ENCODE measurements at places on chromosomes 7 and 10.

- no peak for DNase-seq
Observed at GRCh38 chr7:69517985-69518704, 80.1 kb upstream of the AUTS2 start.

GRCh38 chr10:74612195-74612594 is 214.2 kb upstream of the KAT6B start:
- DNase-seq = no peak

GRCh38 chr10:119061352-119061751 is 19.3 kb downstream of the EIF3A start:
- DNase-seq = no peak

DNA sequence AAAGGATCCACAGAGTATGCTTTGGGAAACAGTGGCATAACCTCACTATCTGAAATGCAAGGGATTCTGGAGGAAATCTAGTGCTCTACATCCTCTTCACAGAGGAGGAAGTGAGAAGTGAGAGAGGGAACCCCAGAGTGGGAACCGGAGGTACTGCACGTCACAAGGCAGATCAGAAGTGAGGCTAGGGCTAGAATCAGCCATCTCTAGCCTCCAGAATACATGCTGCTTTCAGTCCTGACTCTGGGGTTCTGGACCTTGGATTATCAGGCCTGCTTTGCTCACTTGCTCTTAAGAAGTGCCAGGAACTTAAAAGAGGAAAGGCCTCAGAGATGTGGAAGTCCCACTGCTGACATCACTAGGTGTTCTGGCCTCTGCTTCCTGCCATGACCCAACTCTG is 25.7 kb downstream of the ZNF503 start:
- DNase-seq = peak; percentile 56

DNA sequence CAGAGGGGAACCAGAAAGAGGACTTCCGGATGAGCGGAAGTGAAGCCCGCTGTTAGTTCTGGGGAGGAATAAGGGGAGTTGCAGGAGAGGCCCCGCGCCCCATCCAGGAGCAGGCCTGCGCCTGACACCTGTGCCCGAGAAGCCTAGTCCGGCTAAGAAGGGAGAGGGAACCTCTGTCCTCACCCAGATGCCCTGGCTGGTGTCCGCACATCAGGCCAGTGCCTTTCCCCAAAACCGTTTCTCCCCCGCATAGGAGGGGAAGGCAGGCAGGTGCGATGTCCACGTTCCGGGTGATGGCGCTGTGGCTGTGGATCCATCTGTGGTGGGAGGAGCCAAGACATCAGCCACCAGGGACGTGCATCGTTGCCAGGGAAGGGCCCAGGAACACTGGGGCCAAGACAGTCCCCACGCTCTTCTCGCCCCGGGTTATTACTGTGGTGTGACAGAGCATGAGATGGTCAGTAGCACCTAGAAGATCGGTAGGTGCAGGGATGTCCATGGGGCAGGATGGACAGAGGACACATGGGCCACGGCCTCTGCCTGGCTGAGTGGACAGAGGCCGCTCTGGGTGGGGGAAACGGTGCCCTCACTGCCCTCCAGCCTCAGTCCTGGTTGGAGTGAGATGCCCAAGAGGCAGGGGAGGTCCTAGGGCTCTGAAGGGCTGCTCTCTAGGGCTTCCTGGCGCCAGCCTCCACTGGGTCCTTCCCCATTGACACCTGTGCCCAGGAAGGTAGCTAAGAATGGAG is 262.7 kb downstream of the CELF2 start:
- DNase-seq = no peak

GRCh38 chr7:16982640-16983350 is 101.0 kb upstream of the AGR3 start:
- DNase-seq = no peak

DNA sequence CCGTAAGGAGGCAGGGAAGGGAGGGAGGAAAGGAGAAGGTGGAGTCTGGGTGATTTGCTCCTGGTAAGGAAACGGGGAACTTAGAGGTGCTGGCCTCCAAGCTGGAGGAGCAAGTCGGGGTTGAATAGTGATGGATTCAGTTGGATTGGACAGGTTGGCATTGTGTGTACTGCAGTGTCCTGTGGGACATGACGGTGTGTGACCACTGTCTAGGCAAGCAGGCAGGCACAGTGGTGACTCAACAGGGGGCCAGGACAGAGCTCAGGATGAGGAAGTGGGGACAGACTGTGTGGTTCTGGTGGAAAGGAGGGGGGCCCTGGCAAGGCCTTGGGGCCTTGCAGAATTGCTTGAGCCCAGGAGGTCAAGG is 48.8 kb downstream of the COL26A1 start:
- DNase-seq = no peak

DNA sequence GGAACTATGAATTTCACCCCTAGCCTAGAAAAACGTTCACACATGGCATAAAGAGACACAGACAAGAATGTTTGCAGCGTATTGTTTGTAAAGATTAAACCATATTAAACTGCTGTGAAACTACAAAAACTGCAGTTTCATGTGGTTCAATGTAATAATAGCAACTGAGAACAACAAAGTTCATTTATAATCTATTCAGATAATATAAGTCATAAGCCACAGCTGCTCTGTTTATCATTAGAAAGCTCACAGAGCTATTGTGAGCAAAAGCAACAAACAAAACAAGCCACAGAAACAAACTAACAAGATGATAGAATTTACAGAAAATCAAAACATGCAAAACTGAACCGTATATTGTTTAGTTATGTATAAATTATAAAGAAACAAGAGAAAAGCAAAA is 113.5 kb downstream of the AHR start:
- DNase-seq = no peak

DNA sequence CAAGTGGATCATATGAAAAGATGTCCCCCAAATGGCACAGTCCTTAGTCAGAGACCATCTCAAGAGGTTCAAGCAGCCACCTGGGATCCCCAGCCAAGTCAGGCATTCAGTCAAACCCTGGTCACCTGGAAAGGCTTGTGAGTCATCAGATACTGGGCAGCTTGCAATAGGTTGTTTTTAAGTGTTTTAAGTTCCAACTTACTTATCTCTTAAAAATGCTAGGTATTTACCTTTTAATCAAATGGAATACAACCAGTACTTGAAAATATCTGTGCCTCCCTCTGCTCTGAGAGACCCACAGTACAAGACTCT is 262.2 kb downstream of the WDR11 start:
- DNase-seq = no peak

DNA sequence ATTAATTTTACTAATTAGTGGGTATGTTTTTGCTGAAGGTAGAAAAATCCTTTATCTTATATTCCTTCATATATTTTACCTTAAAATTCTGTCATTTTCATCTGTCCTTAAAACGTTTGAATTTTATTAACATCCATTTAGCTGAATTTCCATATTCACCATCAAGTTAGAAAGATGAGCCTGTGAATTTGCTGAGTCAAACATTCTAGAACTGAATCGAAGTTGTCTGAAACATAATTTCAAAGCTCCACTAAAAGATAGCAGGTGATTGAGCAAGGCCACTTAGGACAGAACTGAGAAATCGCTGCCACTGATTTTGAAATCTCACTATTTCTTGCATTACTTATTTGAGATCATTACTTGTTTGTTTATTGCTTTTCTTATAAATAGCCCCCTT is 17.5 kb downstream of the HGF start:
- no peak for DNase-seq

- DNase-seq = no peak
Observed at GRCh38 chr10:387909-388660, 252.8 kb downstream of the ZMYND11 start.

DNA sequence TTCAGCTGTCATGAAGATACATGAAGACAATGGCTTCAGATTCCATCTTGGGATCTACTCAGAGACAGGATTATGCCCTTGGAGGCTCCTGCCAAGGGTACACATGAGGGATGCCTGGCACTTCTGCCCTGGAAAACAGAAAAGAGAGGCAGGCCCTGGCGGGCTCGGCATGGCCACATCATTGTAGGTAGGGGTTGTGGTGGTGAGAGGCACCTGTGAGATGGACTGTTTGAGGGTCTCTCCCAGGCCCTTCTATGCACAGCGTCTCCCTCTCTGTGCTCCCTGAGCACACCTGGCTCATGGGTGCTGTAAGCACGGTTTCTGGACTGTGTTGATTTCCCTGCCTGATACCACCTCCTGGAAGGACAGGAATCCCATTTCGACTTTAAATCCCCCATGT is 304.3 kb downstream of the GLRX3 start:
- DNase-seq = no peak

DNA sequence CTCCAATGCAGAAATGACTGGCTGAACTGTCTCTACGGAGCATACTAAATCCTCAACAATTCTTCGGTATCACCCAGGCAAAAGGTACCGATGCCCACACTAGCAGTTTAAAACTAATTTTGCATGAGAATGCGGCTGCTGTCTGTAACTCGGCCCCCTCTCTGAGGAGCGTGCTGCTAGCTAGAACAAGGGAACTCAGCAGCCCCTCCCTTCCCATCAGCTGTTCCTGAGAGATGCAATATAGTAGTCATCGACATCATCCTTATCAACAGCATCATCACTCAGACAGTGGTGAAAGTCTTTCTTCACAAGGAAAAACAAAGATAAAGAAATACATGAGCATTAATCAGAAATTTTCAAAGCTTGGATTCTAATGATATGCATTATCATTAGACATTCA is 189.1 kb upstream of the FRMD4A start:
- DNase-seq = no peak

- DNase-seq = no peak
Observed at GRCh38 chr10:47049056-47049851, 138.0 kb downstream of the PTPN20 start.

DNA sequence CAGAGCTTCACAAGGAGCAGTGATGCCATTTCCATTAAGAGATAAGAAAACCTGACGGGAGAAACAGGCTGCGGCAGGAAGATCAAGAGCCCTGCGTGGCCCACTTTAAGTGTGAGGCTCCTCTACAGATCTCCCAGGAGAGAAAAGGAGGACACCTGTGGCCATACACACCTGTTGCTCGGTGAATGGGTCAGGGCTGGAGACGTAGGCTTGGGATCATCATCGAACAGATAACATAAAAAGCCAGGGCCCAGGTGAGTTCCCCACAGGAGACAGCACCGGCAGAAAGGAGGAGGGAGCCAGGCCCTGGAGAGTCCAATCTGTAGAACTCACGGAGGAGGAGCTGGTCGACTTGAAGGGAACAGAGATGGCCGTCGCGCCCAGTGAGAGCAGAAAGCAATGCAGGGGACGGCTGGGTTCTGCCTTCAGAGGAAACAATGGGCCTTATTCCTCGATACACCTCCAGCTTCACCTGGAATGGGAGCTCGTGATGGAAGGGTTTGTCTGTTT is 556.8 kb downstream of the DNAJB6 start:
- DNase-seq = no peak

DNA sequence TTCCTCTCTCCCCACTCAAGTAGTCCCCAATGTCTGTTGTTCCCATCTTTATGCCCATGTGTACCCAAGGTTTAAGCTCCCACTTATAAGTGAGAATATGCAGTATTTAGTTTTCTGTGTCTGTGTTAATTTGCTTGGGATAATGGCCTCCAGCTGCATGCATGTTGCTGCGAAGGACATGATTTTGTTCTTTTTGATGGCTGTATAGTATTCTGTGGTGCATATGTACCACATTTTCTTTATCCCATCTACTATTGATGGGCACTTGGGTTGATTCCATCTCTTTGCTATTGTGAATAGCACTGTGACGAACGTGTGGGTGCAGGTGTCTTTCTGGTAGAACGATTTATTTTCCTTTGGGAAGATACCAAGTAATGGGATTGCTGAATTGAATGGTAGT is 170.2 kb upstream of the AUTS2 start:
- no peak for DNase-seq

DNA sequence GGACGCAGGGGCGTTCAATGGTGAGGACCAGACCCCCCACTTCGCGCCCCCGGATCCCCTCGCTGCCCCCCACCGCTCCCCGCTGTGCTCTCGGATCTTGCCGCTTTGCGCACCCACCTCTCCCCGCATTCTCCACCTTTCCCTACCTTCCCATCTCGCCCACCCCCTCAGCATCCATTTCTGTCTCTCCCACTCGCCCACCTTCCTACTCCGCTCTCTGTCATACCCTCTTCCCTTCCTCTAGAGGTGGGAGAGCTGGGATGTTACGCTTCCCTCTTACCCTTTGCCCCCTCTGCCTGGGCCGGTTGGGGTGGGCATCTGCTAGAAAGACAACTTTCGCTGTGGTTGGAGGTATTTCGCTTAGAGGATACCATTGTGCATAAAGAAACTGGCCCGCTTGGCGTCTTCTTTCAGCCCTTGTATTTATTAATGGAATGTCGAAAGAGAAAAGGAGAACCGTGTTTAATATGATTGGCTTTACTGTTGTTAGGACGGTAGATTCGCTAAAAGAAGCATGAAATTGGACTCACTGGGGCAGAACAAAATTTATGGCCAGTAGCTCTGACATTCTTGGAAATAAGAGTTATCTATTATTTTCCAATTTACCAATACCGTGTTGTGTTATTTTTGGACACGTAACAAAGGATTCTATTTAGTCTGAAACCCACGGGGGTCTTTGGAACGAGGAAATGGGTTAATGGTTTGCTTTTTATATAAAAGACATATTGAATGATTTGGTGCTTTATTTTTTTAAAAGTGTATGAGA is 873 bp downstream of the PRKAR2B start:
- no peak for DNase-seq

GRCh38 chr7:95608359-95609173 is 12.2 kb upstream of the PDK4 start:
- DNase-seq = peak; percentile 37

- no peak for DNase-seq
Observed at GRCh38 chr7:4556868-4557793, 125.0 kb upstream of the FOXK1 start.

DNA sequence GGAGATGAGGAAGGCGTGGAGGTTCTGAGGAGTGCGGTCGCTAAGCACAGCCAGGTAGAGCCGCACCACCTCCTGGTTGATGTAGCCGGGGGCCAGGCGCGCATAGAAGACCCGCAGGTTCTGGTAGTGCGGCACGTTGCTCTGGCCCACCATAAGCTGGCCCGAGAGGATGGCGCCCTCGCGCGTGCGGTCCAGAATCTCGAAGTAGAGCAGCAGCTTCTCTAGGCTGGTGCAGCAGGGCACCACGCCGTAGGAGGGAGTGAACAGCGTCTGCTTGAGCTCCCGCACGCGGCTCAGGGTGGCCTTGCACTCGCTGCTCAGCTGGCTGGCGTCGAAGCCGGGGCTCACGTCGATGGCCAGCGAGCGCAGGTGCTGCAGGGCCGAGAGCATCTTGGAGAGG is 77.8 kb upstream of the TNRC18 start:
- no peak for DNase-seq

DNA sequence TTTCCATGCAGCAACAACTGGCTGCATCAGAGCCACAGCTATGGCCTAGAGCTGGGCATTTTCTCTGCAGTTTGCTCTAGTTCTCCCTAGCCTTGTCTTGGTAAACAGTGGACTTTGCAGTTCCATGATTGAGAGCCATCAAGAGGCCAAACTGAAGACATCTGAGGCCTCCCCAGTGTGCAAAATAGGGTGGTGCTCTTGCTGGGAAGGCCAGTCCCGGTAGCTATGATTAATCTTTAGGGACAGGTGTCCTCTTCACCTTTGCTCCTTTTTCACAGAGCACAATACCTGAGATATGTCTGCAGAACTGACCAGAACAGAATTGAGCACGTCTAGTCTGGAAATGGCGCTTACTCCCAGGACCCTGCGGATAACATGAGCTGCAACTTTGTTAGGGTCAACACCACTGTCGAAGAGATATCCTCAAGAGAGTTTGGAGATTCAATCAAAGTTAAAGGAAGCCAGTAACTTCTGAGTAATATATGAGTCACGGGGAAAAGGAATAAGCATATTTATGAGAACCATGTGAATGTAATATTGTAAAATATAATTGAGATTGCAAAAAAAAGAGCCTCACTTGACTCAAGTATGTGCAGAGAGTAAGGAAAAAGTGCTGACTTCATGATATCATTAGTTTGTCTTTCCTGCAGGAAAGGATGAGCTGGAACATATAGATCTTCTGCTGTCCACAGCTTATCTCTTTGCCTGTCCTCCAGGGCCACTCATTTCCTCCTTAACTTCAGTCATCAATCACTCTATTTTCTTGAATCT is 76.7 kb downstream of the ANK3 start:
- DNase-seq = no peak
